CD8-positive, alpha-beta T cell (primary cell): ENCODE measurements at places on chromosomes 2 and 18. TPM values are rescaled to one million over a fixed set of nuclear protein-coding genes. Genes with fewer than 3 reads are reported as not detected.

GRCh38 chr18:845152-845819 is 33.2 kb upstream of the YES1 start:
- DNase-seq = no peak

- DNase-seq = no peak
Observed at GRCh38 chr2:134869946-134870736, 31.7 kb downstream of the ACMSD start.

GRCh38 chr18:44911773-44912172 is 231.1 kb downstream of the SETBP1 start:
- DNase-seq = no peak

DNA sequence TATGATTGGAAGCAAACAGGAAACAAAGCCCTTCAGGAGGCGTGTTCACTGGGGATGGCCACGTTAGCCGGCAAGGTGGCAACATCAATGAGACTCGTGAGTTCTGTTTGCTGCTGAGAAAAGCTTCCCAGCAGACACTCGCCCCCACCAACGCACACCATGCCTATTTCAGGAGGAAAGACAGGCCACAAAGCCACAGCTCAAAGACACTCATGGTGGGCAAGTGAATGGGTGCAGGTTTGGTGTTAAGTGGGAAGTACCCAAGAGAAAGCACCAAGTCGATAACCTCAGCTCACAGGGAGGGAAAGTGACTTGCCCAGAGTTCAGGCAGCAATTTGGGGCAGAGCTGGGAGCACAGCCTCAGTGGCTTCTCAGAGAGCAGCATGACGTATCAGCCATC is 10.5 kb upstream of the MTERF4 start:
- DNase-seq = peak; percentile 50

DNA sequence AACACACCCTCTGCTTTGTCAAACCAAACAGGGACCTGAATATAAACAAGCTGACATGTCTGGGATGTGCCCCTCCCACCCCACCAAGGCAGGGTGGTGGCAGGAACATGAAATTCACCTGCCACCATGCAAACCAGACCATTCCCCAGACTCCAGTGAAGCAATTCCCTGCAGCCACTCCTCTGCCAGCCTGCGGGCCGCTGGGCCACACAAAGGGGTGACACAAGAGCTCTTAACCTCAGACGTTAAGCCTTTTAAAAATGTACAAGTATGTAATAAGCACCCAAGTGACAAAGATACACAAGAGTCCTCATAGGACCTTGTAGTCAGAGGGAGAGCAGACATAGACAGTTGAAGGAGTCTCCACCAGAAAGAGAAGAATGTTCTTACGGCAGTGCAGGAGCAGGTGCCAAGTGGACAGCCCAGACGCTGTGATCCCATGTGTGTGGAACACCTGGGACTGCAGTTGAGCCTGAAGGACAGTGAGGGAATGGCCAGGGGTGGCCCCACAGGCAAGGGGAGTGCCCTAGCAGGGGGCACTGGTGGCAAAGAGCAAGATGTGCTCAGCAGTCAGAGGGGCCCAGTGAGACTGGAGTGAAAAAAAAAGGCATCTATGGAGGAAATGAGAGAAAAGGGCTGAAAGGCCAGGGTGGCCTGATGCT is 36.9 kb downstream of the CRACDL start:
- DNase-seq = no peak

DNA sequence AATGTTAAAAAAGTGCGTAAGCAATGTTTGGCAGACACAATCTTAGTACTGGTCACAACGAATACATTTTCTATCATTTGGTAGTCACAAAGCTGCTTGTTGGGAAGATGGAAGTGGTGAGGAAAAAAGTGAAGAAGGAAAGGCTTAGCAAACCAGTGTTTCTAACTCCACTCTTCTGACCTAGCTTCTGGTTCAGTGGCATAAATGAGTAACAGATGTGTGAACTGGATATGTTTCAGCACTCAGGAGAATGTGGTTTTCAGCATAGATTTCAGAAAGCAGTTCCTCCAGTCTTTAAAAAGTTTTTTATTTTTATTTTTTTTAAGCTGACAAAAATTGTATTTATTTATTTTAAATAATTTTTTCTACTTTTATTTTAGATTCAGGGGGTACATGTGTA is 357.1 kb downstream of the CPS1 start:
- DNase-seq = no peak

DNA sequence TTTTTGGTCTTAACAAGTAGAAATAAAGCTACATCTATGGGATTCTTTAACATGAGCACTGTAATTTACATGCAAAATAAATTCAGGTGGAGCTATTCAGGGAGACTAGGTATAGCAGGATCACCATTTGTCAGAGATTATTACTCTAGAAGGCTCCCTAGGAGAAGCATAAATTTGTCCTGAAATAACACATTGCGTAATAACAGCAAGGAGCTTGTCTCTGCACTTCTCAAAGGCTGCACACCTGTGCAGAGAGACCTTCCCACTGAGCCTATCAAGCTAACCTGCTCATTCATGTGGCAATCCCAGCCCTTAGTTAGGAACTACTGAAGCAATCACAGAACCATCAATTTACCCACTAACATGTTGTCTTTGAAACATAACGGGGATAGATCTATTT is 437.4 kb upstream of the MC4R start:
- no peak for DNase-seq

GRCh38 chr2:71634567-71634966 is 181.2 kb downstream of the DYSF start:
- DNase-seq = no peak

GRCh38 chr18:69157906-69158305 is 242.8 kb upstream of the DOK6 start:
- DNase-seq = no peak

GRCh38 chr18:77021075-77021474 is 111.5 kb downstream of the MBP start:
- no peak for DNase-seq

GRCh38 chr2:108535357-108535631 is 1.0 kb downstream of the LIMS1 start:
- no peak for DNase-seq

DNA sequence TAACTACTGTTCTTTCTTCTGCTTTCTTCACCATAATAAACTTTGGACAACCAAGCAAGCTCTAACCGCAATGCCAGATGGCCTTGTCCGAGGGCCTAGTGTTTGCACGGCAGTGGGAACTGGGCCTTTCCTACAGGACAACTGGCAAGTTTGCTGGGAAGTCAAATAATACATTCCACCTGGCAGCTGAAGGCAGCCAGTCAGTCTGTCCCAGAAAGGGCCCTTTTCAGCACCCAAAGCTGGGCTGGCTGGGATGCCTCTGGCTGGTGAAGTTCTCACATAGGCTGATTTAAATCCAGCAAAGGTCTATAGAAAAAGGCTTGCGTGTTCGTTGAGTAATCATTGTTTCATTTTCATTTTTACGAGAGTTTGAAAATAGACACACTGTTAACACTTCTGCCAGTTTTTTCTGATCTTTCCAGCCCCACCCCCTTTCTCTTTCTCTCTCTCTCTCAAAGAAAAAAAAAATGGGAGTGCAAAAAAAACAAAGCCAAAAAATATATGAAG is 110.0 kb upstream of the EPAS1 start:
- no peak for DNase-seq

GRCh38 chr2:130837175-130837810 is 579 bp downstream of the ARHGEF4 start:
- no peak for DNase-seq

GRCh38 chr2:32937602-32938448 is 8.9 kb upstream of the LTBP1 start:
- no peak for DNase-seq

DNA sequence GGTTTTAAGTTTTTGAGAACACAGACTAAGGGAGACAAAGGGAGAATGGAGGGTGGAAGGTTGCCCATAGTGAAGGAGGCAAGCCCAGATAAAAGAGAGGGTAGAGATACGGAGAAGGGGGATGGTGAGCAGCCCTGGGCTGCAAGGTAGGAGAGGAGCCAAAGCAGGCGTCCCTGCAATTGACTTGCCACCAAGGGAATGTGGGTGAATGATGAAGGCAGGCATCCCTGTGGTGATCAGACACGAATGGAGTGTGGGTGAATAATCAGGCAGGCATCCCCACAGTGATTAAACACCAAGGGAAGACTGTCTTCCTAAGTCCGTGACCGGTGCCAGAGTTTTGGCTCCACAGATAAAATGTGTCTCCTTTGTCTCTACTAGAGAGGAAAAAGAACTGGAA is 16.5 kb upstream of the ALPK2 start:
- DNase-seq = no peak

DNA sequence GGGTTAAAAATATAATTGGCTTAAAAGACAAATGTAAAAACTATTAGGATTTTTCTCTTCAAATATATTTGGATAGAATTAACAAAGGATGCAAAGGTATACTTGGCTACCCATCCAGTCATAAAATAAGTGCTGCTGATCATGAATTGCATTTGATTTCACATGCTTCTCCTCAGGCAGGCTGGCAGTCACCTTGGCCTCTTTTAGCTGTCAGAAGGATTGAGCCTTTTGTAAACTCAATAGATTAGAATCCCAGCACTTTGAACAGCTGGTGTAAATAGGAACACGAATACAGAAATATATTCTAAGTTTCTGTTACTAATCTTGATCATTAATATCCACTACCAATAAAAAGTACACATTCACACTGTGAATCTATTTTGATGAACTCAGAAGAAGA is 169.4 kb upstream of the UNC80 start:
- no peak for DNase-seq

GRCh38 chr2:127911737-127912136 is 26.0 kb upstream of the AMMECR1L start:
- DNase-seq = no peak

- no peak for DNase-seq
Observed at GRCh38 chr2:112056626-112056987, 1.5 kb downstream of the TMEM87B start.

DNA sequence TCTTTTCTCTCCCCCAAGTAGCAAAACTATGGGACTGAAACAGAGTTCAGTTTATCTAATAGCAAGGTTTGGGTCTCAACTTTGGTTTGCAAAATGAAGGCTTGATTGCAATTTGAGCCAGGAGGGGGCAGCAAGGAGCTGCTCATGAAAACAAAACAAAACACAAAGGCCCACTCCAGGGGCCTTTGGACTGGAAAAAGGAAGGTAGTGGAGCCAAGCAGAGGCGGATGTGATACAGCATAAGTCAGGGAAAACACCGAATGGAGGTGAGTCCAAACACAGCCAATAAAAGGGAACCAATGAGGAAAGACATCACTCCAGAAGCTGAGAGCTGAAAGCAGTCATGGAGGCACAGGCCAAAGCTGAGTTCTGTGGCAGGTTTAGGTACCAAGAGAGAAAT is 799.7 kb upstream of the ACVR2A start:
- DNase-seq = no peak

- no peak for DNase-seq
Observed at GRCh38 chr2:230023313-230023712, 45.4 kb downstream of the SLC16A14 start.

DNA sequence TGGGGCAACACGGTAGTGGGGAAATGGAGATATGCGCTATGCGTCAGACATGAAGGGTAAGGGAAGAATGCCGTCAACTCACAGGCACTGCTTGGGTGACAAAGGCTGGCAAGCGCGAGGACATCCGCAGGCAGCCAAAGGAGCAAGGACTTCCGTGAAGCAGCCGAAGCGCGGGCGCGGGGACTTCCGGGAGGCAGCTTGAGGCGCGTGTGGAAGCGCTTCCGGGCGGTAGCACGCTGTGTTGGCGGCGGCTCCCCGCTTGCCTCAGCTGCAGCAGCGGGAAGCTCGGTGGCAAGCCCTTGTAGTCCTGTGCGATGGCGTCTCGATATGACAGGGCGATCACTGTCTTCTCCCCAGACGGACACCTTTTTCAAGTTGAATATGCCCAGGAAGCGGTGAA is at the start of gene PSMA8:
Gene PSMA8, plus strand, starts transcription at position 218 of the 400 bp plus-strand sequence. Its CDS starts 97 bp downstream, at position 315.
- DNase-seq = peak; percentile 35

DNA sequence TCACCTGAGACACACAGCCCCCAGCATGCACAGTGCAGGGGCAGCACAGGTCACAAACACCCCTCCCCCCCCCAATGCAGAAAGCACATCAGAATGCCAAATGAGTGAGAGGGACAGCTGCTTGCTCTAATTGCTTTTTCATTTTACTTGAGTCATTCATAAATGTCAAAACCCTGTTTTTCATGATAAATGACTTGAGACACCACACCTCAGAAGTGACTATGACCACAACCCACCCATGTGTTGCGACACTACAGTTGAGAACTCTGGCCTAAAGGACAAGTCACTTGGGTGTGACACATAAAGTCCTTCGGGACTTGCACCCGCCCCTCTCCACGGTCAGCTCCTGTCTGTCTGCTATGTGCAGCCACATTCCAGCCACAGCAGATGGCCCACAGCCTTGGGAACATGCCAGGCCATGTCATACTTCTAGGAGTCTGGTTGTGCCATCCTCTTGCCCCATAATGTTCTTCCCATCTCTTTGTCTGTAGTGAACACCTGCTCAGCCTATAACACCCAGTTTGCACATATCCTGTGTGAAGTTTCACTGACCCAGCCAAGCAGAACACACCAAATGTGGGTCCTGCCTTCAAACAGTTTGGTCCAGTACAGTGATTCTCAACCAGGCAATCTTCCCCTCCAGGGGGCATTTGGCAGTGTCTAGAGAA is 30.2 kb upstream of the RIOK3 start:
- peak; percentile 29 for DNase-seq

- DNase-seq = no peak
Observed at GRCh38 chr2:39356922-39357639, 80.0 kb downstream of the MAP4K3 start.

- DNase-seq = no peak
Observed at GRCh38 chr2:58133395-58133794, 86.8 kb downstream of the VRK2 start.

DNA sequence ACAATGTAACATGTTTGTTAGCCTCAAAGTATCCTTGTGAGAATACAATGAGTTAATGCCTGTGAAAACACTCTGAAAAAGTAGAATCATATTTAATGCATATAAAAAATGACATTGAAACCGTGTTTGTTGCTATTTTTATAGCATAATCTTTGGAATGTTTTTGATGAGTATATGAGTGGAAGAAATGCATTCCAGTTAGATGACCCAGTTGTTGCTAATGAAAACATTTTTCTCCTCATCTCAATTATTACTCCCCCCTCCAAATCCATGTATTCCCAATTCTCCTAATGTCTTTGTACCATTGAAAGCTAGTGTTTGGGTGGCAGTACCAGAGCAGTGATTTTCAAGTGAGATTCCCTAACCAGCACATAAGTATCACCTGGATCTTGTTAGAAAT is 67.1 kb upstream of the DSEL start:
- DNase-seq = no peak

DNA sequence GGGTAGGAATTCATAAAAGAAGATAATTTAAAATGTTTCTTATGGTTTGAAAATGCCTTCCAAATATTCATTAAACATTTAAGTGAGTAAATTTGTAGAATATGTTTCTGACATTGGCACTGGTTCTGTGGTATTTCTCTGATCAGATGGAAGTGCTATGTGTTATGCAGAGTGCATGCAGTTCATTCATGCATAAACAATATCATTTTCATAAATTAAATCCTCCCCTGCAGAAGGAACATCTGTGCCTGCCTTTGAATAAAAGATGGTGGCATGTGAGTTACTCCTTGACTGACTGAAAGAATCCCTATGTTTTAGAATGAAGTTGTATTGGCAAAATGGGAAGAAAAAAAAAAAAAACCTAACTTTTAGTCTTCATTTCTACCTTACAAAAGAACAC is 5.9 kb downstream of the NEUROD1 start:
- no peak for DNase-seq

The HOXD3 gene
- total RNA-seq = not detected

The GALNT3 gene
- total RNA-seq = 5.3 TPM

The FLACC1 gene
- 2.4 TPM for total RNA-seq

The FSHR gene
- total RNA-seq = not detected

The IL18R1 gene
- total RNA-seq = 7.0 TPM

The UGT1A8 gene
- total RNA-seq = not detected

The B4GALT6 gene
- total RNA-seq = 0.35 TPM

The RGPD3 gene
- total RNA-seq = 0.43 TPM

The RAMP1 gene
- not detected for total RNA-seq

The TCF7L1 gene
- total RNA-seq = not detected

The CRYBA2 gene
- total RNA-seq = not detected

The PER2 gene
- 45.7 TPM for total RNA-seq
